ENCODE measurements at places on chromosomes 6 and 20.

DNA sequence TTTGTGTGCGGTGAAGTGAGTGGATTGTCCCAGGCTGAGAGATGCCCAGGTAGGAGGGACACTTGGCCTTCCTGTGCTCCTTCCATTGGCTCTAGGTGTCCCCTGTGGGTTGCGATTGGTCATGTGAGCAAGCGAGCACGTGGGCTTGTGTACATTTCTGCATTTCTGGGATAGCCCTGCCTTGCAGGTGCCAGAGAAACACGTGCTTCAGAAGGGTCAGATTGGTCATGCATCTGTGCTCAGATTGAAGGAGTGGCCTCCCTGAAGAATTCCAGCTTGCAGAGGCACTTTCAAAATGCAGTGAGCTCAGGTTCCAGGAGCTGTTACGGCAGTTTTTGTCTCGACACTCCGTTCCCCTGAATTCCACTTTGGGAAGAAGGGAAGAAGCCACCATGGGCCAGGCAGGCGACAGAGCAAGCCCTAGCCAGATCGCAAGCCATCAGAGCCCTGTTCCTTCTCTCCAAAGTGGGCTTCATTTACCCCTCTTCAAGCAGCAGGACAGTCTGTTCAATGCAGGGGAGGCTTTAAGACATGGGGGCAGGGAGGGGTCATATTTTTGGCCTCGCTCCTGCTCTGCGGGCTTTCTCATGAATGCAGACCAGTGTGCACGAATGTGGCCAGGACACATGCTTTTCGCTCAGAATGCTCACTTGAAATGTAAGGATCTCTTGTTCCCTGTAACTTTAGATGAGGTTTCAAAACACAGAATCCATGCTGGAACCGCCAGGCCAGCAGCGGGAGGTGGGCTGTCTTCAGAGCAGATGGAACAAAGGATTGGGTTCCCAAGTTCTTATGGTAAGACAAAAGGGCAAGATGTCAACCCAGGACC lies 78.6 kb upstream of the AKAP12 start:
- no peak for DNase-seq

GRCh38 chr6:104473021-104473429 lies 386.7 kb downstream of the HACE1 start:
- DNase-seq: no peak

DNA sequence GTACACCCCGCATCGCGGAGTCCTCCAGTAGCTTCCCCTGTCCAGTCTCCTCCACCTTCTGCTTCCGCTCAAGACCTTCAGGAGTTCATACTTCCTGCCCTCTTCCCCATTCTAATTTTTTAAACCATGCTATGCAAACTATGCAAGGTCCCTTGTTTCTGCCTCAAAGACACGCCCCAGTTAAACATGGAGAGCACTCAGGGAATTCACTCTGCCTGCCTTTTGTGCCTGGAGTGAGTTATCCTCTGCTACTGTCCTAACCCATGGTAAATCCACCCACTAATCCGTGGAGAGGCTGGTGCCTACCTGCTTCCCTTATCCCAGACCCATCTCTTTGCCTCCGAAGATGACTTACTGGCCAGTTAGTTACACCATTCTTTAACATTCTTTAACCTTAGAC lies 473.7 kb upstream of the JARID2 start:
- no peak for DNase-seq

- no peak for DNase-seq
These were observed 31.8 kb downstream of the SUN5 start for GRCh38 chr20:32972181-32973076.

DNA sequence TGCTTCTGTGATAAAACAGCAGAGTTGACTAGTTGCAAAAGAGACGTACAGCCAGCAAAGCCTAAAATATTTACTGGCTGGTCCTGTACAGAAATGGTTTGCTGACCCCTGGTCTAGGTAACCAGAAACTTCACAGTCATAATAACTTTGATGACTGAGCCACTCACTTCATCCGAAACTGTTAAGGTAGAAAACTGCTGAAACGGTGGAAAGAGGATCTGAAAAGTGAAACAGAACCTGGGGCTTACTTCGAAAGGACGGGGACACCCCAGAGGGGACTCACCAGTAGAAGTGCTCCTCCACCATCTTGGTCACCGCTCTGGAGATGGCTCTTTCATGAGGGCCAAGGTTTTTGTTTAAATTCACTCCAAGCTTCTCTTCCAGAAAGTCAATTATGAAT lies 16.4 kb downstream of the FAXC start:
- DNase-seq: no peak

GRCh38 chr20:12372557-12372956 lies 454.9 kb downstream of the BTBD3 start:
- DNase-seq: no peak

GRCh38 chr20:3788685-3789155 lies 2.2 kb upstream of the CENPB start:
- no peak for DNase-seq

DNA sequence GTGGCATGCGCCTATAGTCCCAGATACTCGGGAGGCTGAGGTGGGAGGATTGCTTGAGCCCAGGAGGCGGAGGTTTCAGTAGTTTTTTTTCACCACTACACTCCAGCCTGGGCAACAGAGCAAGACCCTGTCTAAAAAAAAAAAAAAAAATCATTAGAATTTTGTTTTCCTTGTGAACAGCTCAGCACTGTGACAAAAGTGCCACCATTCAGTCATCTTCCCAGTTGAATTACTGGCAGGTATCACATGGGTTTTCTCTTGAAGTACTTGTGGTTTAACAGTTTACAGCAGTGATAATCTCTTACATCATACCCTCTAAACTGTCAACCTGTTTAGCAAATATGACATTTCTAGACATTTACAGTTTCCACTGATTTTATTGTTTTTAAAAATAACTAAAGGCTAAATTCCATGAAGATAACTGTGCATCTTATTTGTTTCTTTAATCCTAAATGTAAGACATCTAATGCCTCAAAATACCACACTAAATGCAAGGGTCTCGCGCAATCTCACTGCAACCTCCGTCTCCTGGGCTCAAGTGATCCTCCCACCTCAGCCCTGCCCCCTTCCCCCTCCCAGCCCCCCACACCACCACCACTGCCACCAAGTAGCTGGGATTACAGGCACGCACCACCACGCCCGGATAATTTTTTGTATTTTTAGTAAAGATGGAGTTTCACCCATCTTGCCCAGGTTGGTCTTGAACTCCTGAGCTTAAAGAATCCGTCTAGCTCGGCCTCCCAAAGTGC lies 7.0 kb downstream of the TRPC4AP start:
- DNase-seq: no peak

DNA sequence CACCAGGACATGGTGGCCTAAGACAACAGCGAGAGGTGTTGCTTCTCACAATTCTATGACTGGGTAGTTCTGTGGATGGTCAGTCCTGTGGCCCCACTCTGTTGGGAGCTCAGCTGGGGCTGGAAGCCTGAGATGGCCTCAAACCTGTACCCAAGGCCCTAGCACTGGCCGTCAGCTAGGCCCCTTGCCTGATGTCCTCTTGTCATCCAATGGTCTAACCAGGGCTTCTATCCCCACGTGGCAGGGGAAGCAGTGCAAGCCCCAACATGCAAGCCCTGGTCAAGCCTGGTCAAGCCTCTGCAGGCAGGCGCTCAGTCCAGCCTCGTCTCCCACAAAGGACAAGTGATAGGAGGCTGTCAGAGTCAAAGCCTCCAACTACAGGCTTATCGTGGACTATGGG lies 196.5 kb upstream of the CST7 start:
- DNase-seq: no peak

DNA sequence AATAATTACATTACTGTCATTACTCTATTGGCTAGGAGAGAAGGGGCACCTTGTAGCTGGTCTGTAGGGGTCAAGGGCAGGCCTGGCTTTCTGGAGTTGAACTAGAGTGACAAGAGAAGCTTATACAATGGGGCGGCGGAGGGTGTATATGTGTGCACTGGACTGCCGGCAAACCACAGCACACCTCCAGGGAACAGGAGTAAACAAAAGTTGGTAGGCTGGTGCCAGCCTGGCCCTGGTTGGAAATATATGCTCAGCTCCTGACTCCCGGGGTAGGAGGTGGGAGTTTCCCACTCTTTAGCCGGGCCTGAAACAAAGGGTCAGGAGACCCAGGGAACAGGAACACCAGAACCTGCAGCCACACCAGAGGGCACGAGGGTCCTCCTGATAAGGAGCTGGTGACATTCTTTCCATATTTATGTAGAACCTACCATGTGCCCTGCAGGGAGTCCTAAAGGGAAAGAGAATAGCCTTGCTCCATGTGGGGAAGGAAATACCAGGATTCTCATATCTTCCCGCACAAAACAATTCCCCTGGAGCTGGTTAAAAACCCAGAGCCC lies 5.1 kb downstream of the C6orf132 start:
- no peak for DNase-seq

DNA sequence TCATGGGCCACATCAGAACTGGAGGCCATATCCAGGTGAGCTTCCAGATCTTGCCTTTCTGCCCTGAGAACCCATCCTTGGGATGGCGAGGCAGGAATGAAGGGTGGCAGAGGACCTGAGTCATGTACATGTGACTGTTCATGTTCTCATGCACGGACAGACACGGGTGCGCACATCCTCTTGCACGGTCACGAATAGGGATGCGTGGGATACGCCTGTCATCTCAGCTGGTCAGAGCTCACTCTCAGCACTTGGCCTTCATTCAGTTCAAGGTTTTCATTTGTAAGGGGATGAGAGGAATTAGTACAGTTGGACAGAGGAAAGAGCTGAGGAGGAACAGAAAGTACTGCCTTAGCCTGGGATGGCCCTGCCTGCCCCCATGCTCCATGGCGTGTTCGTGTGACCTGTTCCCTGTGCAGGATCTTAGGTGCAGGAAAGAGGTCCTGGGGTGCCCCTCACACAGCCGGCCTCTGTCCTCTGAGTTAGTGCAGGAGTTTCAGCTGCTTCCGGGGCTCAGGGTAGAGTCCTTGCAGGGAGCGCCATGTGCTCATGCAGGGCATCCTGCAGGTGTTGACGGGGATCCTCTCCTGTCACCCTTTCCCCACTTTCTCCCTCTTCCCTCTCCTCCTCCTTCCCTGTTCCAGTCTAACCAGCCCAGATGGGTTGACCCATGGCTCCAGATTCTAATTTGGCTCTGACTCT lies 173.4 kb downstream of the DTNBP1 start:
- no peak for DNase-seq

DNA sequence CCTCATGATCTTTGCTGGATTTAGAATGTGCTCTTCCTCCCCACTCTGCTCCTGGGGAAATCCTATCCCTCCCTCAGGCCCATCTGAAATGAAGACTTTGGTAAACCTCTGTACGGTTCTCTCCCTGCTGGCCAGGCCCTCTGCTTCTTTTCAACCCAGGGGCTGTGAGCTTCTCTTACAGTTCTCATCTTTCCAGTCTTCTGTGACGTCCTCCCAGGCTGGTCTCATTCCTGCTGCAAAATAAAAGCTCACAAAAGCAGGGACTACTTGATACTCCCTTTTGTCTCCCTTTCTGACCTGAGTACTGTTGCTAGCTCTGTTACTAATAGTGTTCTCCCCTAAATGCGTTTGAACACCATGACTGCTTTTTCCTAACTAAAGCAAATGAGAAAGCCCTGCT lies 46.3 kb downstream of the UNC5CL start:
- DNase-seq: no peak

GRCh38 chr20:36093804-36094145 lies 60.8 kb upstream of the EPB41L1 start:
- no peak for DNase-seq

DNA sequence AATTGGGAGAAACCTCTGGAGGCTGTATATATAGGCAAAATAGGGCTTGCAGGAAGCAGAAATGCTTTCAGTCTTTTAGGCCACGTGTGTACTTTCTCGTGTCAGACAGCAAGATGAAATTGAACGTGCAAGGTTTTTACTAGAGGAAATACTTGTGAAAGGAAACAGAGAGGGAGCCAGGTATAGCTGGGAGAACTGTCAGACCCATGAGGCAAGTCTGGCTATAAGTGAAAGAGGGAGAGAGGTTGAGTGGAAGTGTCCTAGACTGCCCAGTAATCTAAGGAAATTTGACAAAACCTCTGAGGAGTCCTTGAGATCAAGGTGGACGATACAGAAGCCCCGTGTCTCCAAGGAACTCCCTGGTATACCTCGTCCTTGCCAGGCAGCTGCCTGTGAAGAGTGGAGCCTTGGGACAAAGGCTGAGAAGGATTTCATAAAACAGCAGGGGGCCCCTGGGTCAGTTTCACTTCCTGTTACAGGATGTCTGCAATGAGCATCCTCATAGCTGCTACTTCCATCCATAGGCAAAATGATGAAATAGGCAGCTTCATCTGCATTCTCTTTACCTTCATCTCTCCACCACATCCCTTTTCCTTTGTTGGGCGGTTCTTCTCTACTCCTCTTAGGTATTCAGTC lies 114.4 kb upstream of the MAP3K7 start:
- no peak for DNase-seq

GRCh38 chr20:53943522-53944291 lies 126.7 kb downstream of the BCAS1 start:
- no peak for DNase-seq

DNA sequence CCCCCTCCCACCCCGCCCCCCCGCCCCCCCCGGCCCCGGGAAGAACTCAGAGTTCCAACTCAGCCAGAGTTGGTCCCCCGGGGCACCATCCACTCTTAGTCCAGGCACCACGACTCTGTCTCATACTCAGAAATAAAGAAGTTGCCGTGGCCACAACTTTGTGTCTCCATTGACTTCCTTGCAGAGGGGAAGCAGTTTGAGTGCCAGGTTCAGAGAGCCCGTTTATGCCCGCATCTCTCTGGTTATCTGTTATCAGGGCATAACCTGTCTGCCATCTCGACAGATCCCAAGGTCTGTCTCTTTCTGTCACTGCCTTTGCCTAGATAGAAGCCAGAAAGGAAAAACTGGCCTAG lies 605 bp downstream of the CDC5L start:
- DNase-seq: no peak

- DNase-seq: peak; percentile 35
These were observed at the start of gene L3MBTL3 for GRCh38 chr6:130018292-130018743. TSS of gene L3MBTL3 (plus strand) at chr6:130018581. CDS start at chr6:130042700, 24,119 bp downstream.

DNA sequence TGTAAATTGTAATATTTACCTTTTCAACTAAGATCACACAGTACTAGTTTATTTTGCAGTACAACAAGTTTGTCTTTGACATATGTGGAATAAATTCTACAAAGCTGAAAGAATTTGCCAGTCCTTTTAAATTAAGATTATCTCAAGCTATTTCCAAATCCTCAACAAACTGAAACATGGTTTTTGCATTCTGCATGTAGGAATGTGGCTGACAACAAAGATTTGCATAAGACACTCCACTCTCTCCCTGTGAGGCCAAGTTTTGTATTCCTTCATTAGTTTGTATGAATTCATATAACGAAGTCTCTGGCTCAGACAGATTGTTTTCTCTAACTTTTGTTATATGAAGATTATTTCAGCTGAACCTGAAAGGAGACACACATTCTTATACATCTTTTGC lies 124.1 kb upstream of the THEMIS start:
- DNase-seq: no peak

GRCh38 chr6:154165478-154165877 lies 126.4 kb downstream of the OPRM1 start:
- DNase-seq: no peak
